HCEC 1CT (cell line): ENCODE measurements at places on chromosomes 4 and X.
A peak's percentile ranks its signal among the peaks of the same experiment; 100 is the strongest.

- DNase-seq: no peak
Measured at GRCh38 chr4:11412211-11412610, 16.5 kb downstream of the HS3ST1 start.

- no peak for DNase-seq
Measured at GRCh38 chr4:47167081-47168035, 136.0 kb downstream of the GABRB1 start.

DNA sequence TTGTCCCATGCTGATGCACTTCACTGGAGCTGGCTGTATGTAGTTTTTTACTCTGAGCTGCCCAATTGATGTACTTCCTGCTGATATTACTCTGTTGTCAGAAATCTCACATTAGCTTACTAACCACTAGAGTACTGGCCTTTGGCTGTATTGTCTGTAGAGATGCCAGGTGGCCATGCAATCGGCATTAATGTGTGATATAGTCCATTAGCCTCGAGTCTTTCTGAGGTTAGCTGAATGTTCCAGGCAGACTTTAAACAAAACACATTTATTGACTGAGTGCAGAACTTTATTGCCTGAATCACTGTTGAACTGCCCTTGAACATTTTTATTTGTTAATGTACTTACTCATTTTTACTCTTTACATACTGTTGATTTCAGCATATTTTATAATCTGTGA is 335.2 kb downstream of the PCDH10 start:
- no peak for DNase-seq

DNA sequence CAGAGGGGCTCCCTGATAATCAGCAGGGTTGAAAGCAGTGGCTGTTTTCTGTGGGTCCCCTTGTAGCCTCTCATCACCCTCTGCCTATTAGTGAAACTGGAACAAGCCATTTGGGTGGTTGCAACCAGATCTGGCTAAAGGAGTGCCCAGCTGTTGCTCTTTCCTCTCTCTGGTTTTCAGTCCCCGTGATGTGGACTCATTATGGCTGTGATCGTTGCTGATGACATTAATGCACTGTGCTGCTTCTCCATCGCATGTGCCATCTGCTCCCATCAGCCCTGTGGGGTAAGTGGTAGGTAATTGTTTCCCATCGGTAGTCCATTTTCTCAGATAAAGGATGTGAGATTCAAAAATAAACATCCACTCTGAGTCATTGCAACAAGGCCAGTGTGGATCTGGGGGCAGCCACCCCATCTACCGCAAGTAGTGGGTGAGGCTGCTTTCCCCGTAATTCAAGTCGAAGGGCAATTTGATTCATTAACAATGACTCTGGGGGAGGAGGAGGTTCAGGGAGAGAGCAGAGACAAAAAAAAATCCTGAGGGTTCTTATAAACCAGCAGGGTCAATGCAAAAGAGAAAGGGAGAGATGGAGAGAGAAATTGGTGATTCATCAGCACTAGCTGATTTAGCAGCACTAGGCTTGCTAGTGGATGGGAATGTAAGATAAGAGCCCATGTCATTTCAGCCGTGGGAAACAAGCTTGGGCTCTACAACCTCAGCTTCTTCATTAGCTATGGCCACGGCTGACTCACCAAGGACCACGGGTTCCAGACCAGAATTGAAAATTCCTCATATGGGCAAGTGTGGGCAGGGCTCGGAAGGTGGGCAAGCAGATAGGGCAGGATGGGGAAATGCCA is 357.8 kb downstream of the MID1IP1 start:
- DNase-seq: peak; percentile 2

- no peak for DNase-seq
Measured at GRCh38 chr4:141004823-141005222, 128.4 kb downstream of the RNF150 start.

DNA sequence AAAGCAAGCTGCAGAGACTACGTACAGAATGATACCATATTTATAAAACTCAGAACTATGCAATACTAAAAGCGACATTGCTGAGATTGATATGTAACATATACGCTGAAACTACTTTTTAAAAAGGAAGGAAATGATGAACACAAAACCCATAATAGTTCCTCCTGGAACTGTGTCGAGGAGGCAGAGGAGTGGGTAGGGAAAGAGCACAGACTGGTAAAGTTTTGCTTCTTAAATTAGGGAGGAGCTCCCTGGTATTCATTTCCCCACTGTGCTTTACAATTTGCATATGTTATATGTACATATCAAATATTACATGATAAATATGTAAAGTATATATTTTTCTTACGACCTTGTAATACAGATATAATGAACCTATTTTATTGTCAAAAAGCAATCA is 13.9 kb downstream of the UFSP2 start:
- no peak for DNase-seq

GRCh38 chrX:71636438-71637252 is 18.3 kb upstream of the CXCR3 start:
- DNase-seq: no peak

DNA sequence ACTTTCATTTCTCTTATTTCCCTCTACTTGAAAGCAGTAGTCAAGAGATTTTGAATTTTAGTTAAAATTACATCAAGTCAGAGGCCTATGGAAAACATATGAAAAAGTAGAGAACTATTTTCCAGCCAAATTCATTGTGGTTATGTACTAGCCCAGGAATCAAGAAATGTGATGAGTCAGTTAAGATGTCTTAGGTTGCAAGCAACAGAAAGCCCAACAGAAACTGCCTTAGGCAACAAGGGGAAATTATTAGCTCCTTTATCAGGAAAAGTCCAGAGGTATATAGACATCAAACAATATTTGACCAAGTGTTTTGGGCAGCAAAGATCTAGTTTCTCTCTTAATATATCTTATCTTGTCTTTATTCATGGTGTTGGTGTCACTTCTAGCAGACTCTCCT is 37.8 kb upstream of the FRMD7 start:
- no peak for DNase-seq

- DNase-seq: no peak
Measured at GRCh38 chr4:60502733-60503132, 697.4 kb upstream of the ADGRL3 start.

GRCh38 chr4:186068581-186069348 is at the start of gene TLR3:
TSS of gene TLR3 (plus strand) at chr4:186069156. CDS start at chr4:186076620, 7,464 bp downstream.
- DNase-seq: no peak

DNA sequence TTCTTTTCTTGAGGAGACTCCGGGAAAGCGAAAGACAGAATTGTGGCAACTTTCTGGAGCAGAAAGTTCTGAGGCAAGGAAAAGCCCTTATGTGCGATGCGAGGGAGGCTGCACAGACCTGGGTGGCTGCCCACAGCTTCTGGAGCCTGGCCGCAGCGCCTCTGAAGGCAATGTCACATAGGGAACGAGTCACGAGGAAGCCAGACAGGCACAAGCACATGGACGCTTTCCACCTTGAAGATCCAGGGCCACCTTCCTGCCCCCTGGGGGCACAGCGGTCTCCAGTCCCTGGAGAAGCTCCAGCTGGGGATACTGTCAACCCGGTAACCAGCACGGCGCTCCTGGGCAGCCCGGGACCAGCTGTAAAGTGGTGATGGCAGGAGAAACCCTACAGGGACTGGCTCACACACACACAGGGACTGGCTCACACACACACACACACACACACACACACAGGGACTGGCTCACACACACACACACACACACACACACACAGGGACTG is 69.8 kb downstream of the MTNR1A start:
- DNase-seq: no peak

DNA sequence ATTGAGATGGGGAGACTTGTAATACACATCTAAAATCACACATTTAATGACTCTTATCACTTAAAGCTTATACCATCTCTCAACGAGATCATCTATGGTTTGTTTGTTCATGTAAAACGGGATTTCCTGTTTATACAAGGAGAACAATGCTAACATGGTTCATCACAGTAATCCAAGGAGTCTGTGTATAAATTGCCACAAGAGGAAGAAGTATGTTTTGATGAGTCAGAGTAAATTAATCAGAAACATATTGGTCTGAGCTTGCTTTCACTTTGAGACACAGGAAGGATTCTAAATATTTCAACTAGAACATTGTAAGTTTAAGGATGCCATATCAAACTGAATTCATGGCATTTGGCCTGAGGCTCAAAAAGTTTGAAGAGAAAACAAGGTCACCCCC is 594.1 kb downstream of the GLUD2 start:
- DNase-seq: no peak

DNA sequence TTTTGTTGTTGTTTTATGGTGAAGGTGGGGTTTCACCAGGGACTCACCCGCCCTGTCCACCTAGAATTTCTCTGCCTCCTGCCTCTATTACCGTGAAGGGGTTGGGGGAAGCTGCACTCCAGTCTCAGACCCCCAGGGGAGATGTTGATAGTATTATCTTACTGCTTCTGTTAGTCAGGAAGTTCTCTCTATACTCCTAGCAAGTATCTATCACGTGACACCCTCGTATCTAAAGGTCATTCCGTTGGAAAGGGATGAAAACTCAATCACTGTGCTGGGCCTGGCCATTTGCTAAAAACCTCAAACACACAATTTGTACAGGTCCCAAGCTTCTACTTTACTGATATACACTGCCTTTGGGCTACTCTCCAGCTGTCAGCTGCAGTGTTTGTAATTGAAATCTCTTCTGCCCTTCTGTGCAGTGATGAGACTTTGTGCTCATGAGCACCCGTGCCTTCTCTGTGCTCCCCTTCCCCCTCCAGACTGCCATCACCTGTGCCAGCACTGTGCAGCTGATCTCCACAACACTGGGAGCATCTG is 188.5 kb upstream of the ANXA3 start:
- DNase-seq: no peak

DNA sequence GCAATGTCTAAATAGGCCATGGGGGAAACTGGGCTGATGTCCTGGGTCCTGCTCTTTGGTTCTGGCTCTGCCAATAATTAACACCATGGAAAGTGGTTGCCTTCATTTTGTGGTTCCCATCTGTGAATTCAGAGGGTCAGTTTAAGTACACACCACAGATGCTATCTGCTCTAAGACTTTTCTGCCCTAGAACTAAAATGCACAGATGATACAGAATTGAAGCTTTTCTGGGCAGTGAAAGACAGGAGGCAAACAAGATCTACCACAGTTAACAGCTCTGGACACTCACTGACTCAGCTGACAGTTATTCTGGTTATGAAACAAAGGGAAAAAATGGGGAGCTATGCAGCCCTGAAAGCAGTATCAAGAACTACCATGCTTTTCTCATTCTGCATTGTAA is 37.3 kb downstream of the APBB2 start:
- DNase-seq: peak; percentile 77

DNA sequence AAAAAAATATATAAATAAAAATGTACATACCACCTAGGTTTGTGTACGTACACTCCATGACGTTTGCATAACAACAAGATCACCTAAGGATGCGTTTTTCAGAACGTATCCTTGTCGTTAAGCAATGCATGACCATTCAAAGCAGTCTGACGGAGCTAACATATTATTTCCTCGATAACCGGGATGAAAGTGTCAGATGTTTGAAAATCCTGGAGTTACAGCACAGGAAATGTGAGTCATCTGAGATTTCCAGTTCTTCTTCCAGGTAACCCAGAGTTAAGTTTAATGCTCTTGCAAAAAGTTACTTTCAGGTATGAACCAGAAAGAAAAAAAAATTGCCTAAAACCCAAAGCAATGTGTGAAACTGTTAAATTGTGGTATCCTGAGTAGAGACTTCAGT is 107.9 kb downstream of the LDB2 start:
- DNase-seq: no peak

DNA sequence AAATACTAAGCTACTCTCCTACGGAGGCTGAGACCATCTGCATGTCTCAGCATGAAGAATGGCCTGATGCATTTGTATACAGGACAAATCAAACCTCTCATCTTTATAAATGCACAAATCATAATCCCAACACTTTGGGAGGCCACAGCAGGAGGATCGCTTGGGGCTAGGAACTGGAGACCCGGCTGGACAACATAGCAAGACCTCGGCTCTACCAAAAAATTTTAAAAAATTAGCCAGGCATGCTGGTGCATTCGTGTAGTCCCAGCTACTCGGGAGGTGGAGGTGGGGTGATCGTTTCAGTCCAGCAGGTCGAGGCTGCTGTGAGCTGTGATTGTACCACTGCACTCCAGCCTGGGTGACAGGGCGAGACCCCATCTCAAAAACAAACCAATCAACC is 262.8 kb downstream of the DHRSX start:
- DNase-seq: no peak

DNA sequence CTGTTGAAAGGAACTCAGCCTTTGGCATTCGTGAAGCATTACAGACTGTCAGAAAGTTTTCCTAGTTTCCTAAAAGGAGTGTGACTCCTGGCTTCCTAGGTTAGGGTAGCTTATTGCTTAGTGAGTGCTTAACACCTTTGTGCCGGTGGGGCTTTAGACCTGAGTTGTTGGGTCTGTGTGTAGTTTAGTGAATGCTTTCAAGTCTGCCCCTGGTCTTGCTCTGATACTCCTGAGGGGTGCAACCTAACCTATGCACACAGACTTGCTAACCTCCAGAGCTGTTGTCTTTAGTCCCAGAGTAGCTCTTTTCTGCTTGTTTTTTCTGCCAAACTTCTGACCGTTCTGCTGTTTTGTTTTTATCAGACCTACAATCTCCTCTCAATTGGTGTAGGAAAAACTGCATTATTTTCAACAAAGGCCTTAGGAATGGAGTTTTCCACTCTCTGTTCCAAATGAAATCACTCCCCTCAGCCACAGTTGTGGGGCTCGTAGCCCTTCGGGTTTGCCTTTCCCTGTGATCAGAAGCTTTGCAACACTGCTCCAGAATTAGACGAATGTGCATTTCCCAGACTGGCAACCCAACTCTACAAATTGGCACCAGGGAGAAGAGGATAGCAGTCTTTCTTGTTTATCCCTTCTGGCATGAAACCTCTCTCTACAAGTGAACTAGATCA is 1399.1 kb upstream of the PCDH7 start:
- DNase-seq: no peak

GRCh38 chrX:83508526-83509253 is 600 bp downstream of the POU3F4 start:
- DNase-seq: no peak

GRCh38 chr4:141464366-141464765 is 172.0 kb upstream of the IL15 start:
- DNase-seq: no peak

- no peak for DNase-seq
Measured at GRCh38 chr4:81428002-81428401, 43.7 kb downstream of the RASGEF1B start.

- DNase-seq: no peak
Measured at GRCh38 chr4:126137782-126138170, 823.0 kb downstream of the FAT4 start.
